ENCODE measurements at places on chromosomes 2 and 18.

GRCh38 chr18:76435316-76435989 lies 59.6 kb downstream of the ZNF516 start:
- DNase-seq = no peak

- DNase-seq = no peak
Measured at GRCh38 chr2:53826030-53826410, 33.7 kb downstream of the GPR75 start.

DNA sequence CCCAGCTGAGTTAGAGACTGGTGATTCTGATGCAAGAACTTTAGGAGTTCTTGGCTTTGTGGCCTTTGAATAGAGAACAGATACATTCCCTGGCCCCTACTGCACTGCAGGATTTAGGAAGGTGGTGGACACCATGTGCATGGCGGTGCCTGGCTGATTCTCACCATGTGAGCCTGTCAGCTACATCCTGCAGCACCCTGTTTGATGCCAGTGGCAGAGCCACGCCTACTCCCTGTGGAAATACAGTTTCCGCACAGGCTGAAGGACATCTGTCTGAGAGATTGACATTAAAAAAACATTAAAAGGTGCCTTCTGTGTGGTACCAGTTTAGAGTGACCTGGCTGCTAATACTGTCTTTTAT lies 50.0 kb downstream of the KCNE4 start:
- no peak for DNase-seq

DNA sequence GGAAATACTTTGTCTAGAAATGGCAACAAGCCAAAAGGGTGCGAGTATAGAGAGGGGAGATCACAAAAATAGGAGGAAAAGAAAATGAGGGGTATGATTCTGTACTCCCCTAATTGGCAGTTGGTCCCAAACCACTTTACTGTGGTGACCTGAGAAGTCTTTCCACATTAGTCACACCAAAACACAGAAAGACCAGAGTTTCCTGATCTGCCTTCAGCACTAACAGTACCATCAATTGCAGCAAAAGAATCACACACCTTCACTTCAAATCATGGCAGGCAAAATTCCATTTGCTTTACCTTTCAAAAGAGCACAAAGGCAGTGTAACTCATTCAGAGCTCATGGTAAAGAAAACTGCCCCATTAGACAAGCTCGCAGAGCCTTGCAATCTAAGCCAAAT lies 86.8 kb downstream of the ALK start:
- peak; percentile 15 for DNase-seq

DNA sequence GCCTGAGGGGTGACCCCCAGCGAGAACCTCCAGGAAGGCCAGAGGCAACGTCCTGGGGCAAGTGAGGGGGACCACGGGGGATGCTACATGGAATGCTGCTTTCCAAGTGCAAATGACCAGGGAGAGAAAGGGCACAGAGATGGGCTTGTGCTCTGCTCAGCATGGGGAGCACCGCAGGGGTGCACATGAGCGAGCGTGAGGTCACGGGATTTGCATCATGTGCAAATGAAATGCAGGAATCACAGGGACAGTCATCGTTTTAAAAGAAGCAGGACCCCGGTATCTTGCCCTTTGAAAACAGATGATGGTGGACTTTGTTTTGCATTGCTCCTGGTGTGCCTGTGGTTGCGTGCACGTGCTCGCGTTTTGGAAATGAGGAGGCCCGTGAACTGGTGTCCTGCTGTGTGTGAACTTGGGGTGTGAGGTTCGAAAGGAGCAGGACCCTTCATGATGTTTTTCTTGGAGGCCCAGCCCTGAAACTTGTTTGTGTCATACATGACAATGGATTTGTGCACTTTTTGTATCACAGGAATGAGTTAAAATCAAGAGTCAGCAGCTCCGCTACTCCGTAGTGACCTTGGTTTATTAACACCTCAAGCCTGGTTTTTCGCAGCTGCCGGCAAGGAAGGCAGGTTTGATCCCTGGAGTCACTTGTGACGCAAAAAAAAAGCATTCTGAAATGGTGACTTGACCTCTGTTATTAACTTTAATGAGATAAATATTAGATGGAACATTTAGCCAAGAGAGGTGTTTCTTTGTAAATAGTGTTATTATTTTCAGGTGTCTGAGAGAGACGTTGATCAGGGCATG lies 234.5 kb downstream of the LDLRAD4 start:
- no peak for DNase-seq

DNA sequence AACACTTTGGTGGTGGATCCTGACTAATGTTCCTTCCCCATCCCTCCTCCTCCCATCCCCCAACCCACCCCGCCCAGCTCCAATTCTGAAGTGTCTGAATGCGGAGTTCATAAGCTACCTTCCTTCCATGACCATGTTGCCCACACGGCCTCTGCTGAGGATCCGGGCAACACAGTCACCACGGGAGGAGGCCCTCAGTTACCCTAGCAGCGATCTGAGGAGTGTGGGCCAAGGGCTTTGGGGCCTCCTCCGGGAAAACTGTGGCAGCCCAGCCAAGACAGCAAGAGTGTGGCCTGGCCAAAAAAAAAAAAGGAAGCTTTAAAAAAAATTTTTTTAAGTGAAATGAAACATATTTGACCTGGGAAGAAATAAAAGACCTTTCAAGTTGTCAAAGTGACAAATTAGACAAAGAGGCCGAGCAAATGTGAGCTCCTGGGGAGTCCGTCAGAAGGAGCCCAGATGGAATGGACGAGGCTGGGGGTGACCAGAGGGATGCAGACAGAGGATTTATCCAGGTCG lies 169.0 kb upstream of the PKDCC start:
- no peak for DNase-seq

- DNase-seq = no peak
Measured at GRCh38 chr18:47832348-47832747, 98.1 kb downstream of the SMAD2 start.

- DNase-seq = peak; percentile 32
Measured at GRCh38 chr2:234863043-234863934, 88.5 kb upstream of the SH3BP4 start.

DNA sequence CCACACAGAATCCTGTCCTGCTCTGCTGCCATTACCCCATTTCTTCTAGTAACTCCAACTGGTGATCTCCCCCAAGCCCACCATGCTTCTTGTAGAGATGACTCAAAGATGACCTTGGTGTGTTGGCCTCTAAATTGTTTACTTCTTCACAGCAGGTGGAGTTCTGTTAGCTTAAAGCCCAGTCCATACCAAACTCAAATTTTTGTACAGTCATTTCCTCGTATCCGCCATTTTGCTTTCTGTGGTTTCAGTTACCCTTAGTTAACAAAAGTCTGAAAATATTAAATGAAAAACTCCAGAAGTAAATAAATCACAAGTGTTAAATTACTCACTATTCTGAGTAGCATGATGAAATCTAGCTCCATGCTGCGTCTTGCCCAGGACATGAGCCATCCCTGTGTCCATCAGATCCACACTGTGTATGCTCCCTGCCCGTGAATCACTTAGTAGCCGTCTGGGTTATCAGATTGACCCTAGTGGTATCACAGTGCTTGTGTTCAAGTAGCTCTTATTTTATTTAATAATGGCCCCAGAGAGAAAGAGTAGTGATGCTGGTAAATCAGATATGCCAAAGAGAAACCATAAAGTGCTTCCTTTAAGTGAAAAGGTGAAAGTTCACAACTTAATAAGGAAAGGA lies 133.3 kb upstream of the NOL4 start:
- DNase-seq = no peak

GRCh38 chr2:28413899-28414295 lies 21.2 kb downstream of the FOSL2 start:
- DNase-seq = no peak

GRCh38 chr2:71647356-71647755 lies 194.0 kb downstream of the DYSF start:
- peak; percentile 21 for DNase-seq

- no peak for DNase-seq
Measured at GRCh38 chr2:118177884-118178283, 89.6 kb downstream of the INSIG2 start.

DNA sequence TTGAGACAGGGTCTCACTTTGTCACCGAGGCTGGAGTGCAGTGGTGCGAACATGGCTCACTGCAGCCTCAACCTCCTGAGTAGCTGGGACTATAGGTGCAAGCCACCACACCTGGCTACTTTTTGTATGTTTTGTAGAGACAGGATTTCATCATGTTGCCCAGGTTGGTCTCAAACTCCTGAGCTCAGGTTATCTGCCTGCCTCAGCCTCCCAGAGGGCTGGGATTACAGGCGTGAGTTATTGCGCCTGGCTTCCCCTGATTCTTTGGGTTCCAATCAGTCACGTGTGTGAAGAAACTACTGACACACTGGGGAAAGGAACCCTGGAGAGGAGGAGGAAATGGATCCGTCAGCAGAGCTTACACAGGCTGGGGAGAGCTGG lies 22.3 kb upstream of the RAB10 start:
- no peak for DNase-seq

GRCh38 chr18:45014047-45014501 lies 333.4 kb downstream of the SETBP1 start:
- DNase-seq = peak; percentile 79

DNA sequence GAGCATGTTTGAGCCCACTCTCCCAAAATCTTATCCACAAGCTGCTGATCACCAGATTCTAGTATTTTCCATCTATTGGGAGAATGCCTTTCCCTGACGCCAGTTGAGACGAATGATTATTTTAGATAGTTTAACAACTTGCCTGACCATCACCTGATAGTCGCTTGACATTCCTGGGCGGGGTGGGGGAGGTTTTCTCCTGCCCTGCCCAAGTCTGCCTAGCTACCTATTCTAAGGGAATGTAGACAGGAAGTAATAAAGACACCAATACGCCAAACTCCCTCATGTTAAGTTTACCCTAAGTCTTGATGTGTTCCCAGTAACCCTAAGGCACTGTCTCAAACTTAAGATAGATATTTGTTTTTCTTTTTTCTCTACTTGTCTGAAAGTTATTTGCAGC lies 4.6 kb upstream of the ACAA2 start:
- DNase-seq = no peak

- no peak for DNase-seq
Measured at GRCh38 chr2:234435836-234436481, 60.9 kb downstream of the ARL4C start.

GRCh38 chr2:217616936-217617335 lies 385.9 kb downstream of the TNS1 start:
- DNase-seq = no peak

GRCh38 chr2:57908736-57909161 lies 137.9 kb upstream of the VRK2 start:
- DNase-seq = no peak

DNA sequence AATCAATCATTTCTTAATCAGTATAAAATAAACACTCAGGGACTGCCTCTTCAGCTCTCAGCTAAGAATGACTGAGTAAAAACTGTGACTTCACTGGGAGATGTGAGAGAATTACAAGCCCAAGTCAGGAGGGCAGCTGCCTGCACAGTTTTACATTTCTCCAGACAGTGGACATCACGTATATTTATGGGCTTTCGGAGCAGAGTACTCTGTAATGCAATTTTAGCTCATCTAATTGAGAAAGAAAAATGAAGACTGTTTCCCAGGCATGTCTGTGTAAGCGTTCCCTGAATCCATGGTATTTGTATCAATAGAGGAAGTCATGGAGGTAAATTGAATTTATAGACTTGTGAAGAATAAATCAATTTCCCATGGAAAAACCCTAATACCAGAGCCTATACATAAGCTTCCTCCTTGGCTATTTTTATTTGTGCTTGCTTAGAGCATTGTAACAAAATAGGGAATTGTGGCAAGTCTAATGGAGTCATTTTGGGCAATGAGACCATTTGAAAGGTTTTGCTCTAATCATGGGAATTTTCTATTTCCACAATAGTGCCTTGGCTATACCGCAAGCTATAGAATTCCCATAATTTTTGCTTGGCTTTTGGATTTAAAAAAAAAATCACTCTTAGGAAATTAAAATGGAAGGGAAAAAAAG lies 87.2 kb downstream of the SLC5A7 start:
- no peak for DNase-seq

DNA sequence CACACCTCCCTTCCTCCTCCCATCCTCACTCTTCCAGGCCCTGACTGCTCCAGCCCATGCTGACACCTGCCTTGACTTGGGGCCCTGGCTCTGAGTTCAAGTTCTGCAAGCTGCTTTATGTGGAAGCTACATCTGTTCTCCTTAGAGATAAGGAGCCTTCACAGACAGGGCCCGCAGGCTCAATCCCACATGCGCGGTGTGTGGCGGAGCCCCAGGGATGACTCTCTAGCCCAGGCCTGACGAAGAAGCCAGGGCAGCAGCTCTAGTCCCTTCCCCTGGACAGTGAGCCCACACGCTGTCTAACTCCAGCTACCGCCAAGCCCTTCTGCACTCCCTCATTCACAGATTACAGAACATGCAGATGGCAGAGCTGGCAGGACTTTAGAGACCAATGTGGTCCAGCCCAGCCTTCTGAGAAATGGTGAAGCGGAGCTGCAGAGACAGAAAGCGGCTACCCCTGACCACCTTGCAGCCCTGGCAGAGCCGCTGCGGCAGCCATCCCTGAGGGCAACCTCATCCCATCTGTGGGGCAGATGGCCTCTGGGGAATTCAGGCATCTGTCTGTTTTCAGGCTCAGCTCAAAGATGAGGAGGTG lies 304.3 kb downstream of the CELF4 start:
- DNase-seq = no peak

DNA sequence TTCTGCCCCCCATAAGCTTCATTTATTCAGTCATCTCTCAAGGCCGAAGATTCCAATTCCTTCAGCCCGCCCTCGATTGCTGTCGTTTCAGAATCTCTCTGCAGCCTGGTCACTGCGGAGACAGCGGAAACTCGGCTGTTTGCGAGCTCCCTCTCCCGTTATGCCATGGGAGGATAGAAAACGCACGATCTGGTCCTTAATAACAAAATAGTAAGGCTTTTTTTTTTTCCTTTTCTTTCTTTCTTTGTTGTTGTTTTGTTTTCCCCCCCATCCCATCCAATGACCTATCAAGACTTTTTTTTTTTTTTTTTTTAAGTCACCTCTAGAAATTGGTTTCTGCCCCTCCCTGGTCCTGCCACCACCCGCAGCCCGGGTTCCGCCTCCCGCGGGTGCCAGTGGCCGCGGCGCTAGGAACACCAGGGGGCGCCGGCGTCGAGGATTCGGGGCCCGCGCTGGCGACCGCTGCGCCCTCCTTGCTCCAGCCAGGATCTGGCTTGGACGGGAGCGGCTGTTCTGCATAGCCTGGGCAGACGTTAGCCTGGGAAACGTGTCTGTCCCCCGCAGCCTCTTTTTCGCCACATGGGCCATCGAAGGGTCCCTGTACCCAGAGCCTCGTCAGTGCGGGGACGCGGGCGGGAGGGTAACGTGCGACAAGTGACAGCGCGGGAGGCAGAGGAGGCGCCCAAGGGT lies 10.1 kb downstream of the CPLX4 start:
- peak; percentile 41 for DNase-seq

GRCh38 chr2:229371086-229371485 lies 100.0 kb upstream of the PID1 start:
- no peak for DNase-seq

DNA sequence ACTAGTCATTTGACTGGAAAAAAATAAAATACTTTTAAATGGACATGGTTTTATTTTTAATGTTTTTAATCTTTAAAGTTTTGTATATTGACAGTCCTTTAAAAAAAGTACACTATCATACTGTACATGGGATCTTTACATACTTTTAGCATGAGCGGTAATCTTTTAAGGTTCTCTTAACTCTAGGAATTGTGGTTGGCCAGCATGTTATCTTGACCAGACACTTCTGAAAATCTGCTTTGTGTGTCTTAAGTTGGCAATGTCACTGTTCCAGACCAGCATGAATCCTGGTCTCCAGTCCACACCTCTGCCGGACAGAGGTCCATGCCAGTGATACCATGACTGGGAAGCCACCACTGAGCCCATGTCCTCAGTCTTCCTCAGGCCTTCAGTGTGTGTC lies 17.7 kb downstream of the ITGB1BP1 start:
- DNase-seq = no peak
